ENCODE measurements at places on chromosomes 12 and 14. TPM values are rescaled to one million over a fixed set of nuclear protein-coding genes. Genes with fewer than 3 reads are reported as not detected.

- no peaks in the 10 kb centered on the region for H3K27me3 ChIP-seq
- H3K27ac ChIP-seq = no peak overlapping the region
- no peak overlapping the region for H3K4me3 ChIP-seq
- DNase-seq = no peak
- no peaks in the 10 kb centered on the region for H3K4me1 ChIP-seq
Observed at GRCh38 chr14:53871951-53872350, 84.7 kb downstream of the BMP4 start.

DNA sequence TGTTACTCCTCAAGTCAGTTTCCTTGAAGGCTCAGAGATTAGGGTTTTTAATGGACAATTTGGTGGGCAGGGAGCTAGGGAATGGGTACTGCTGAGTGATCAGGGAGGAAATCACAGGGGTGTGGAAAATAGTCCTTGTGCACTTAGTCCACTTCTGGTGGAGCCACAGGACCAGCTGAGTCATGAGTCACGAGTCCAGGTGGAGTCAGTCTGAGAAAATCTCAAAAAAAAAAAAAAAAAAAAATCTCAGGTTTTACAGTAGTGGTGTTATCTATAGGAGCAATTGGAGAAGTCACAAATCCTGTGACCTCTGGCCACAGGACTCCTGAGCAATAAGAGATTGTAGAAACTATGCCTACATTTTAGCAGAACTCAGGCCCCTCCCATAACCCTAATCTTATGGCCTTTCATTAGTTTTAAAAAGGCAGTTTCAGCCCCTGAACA, 28.2 kb upstream of the AMN1 start:
- no peaks in the 10 kb centered on the region for H3K36me3 ChIP-seq
- H3K4me1 ChIP-seq = peaks cover 19% of the 10 kb centered on the region
- no peak overlapping the region for H3K27ac ChIP-seq
- H3K27me3 ChIP-seq = no peaks in the 10 kb centered on the region
- no peak overlapping the region for H3K4me3 ChIP-seq
- no peak for DNase-seq

DNA sequence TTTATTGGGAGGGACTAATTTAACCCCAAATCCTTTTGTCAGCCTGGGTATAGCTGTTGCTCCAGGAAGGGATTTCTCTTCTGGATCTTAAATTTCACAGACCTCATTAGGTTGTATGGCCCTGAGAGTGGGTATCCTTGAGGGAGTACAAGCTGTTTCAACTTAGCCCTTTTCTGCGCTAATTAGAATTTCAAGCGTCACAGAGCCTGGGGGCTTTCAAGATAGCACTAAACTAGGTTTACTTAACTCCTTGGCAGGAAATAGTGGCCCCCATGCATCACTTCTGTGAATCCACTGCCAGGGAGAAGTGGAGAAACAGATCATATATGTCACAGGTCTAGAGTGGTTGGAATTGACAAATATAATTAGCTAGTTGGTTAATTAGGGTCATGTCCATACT, 5.9 kb upstream of the PDE1B start:
- no peak overlapping the region for H3K4me3 ChIP-seq

DNA sequence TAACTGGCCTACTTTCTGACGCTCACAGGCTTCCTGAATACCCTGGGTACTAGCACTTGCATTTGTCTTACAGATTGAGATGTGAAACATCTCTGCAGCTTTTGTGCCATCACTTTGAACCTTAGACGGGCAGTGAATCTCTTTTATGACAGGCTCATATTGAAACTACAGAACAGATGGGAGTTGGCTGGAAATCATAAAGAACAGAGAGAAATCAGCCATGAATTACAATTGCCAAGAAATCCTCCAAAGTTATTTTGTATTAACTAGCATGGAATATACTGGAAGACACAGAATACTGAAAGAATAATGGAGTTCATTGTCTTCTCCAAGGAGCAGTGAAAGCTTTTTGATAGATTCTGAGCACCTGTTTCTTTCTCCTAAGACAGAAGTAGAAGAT, 32.7 kb downstream of the MYF5 start:
- no peaks in the 10 kb centered on the region for H3K36me3 ChIP-seq
- no peak for DNase-seq
- H3K4me3 ChIP-seq = no peak overlapping the region

DNA sequence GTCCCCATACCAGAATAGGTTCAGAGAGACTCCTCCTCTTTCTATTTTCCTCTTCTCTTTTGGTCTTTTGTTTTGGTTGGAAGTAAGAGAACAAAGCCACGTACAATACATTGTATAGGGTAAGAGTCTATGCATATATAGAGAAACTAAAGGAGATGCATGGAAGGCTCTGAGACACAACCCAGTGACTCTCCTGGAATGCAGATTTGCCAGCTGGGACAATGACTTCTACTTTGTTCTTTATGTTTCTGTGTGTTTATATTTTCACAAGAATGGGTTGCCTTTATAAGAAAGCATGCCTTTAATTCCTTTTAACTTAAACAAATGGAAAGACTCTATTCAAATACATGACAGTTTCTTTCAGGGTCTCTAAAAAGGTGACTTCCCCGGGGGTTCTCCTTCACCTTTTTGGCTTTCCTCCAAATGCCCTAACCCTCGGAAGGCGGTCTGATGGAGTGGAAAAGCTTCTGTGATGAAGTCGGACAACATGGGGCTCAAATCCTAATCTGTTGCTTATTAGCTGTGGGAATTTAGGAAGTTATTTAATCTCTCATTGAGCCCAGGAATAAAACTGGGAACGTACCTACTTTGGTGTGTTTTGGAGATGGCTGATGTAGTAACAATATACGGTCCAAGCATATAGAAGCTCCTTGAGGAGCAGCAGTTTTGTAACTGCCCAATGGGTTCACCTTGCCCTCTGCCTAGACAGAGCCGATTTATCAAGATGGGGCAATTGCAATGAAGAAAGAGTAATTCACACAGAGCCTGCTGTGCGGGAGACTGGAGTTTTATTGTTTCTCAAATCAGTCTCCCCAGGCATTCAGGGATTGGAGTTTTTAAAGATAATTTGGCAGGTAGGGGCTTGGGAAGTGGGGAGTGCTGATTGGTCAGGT, 9.1 kb upstream of the SERPINA1 start:
- peak; percentile 33 for DNase-seq
- no peaks in the 10 kb centered on the region for H3K27me3 ChIP-seq
- peak overlapping the region; percentile 34 for H3K4me3 ChIP-seq
- peaks cover 20% of the 10 kb centered on the region for H3K4me1 ChIP-seq
- peak overlapping the region; percentile 59 for H3K27ac ChIP-seq
- H3K36me3 ChIP-seq = no peaks in the 10 kb centered on the region

GRCh38 chr14:88140874-88141273, 135.9 kb downstream of the GPR65 start:
- no peaks in the 10 kb centered on the region for H3K36me3 ChIP-seq
- DNase-seq = no peak
- no peaks in the 10 kb centered on the region for H3K27me3 ChIP-seq
- no peak overlapping the region for H3K4me3 ChIP-seq
- no peak overlapping the region for H3K27ac ChIP-seq

DNA sequence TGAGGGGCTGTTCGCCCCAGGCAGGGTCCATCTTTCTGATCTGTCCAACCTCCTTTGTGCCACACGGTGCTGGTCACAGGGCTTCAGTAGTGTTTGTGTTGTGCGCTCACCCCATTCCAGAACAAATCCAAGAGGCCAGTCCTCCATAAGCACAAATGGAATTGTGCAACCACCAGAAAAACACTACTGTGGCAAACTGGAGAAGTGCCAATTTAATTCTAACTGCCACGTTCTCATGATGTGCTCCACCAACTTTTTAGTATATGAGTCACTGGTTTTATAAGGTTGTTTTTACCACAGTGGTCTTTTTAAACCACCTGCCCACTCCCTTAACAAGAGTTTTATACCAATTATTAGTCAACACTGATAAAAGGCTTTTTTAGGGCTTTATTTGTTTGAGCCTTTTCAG, 380.2 kb downstream of the NAV3 start:
- H3K27me3 ChIP-seq = no peaks in the 10 kb centered on the region
- H3K4me1 ChIP-seq = peaks cover 12% of the 10 kb centered on the region
- no peak for DNase-seq
- no peaks in the 10 kb centered on the region for H3K36me3 ChIP-seq
- no peak overlapping the region for H3K27ac ChIP-seq

DNA sequence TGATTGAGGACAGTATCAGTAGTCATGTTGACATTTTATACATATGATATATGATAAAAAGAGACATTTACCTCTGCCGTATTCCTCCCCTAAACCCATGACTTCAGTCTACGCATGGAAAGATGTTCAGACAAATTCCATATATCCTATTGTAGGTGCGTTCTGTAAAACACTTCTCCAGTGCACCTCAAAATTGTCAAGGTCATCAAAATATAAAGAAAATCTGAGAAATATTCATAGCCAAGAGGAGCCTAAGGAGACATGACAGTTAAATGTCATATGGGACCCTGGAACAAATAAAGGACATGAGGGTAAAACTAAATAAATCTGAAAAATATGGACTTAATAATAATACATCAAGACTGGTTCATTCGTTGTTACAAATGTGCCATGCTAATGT, 71.5 kb downstream of the CCER1 start:
- no peaks in the 10 kb centered on the region for H3K36me3 ChIP-seq
- H3K4me3 ChIP-seq = no peak overlapping the region
- no peaks in the 10 kb centered on the region for H3K4me1 ChIP-seq

DNA sequence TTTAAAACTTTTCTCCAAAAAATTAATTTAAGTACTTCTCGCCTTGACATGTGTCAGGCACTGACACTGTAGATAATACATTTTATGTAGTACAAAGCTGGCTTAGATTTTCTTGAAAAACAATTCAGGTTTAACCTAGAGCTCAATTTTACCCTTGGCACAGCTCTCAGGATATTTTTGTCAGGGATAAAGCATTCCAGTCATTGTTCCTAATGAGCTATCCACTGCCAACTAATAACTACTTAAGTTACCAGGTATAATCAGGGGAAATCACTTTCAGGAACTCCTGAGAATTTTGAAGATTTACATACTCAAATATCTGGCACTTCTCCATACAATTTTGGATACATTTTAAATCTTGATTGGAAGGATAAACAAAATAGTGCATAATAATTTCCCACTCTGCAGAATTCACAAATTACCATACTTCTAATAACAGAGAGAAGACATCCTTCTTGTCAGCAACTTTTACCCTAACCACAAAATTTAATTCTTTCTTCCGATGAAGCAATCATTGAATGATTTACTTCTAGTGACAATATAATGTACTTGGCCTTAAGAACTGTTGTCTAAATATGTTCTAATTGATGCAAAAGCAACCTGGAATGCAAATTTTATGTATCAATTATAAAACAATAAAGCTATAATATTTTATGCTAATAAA, 4.8 kb downstream of the RASSF9 start:
- no peak overlapping the region for H3K4me3 ChIP-seq
- no peaks in the 10 kb centered on the region for H3K36me3 ChIP-seq
- H3K4me1 ChIP-seq = peaks cover 27% of the 10 kb centered on the region
- H3K27me3 ChIP-seq = no peaks in the 10 kb centered on the region
- no peak overlapping the region for H3K27ac ChIP-seq

- no peak overlapping the region for H3K4me3 ChIP-seq
- H3K27ac ChIP-seq = no peak overlapping the region
- no peak for DNase-seq
Observed at GRCh38 chr14:72550513-72550912, 343.4 kb downstream of the DPF3 start.

DNA sequence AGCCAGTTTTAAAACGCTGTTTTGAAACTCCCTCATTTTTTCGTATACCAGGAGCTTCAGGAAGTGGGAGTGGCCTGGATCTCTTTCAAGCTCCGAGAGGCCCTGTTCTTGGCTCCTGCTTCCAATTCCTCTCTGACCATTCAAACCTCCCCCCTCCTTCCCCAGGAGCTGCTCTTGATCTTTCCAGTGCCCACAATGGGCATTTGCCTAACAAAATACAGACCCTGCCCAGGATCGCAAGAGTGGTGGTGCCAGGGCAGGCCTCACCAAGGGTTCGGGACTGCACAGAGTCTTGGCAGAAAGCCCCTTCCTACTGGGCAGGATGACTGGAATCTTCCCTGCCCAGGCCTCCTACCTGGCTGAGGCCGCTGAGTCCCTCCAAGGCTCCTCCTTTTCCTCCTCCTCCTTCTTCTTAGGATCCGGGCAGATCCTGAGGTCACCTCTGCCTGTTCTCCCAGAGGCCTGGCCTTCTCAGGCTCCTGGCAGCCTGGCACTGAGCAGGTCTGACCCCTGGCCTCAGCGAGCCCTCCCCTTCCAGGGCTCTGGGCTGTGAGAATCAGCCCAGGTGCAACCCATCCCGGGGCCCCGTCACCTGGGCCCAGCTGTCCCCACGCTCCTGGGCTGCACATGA, 46.9 kb upstream of the NOS1 start:
- peak overlapping the region; percentile 35 for H3K4me3 ChIP-seq
- H3K27ac ChIP-seq = no peak overlapping the region

- no peak overlapping the region for H3K27ac ChIP-seq
- H3K36me3 ChIP-seq = no peaks in the 10 kb centered on the region
- peak; percentile 89 for DNase-seq
- H3K4me1 ChIP-seq = no peaks in the 10 kb centered on the region
Observed at GRCh38 chr14:24013654-24014514, 25.2 kb downstream of the DHRS4L2 start.

GRCh38 chr12:98750511-98750910, 105.4 kb downstream of the APAF1 start:
- peak; percentile 35 for DNase-seq
- H3K4me3 ChIP-seq = no peak overlapping the region
- peaks cover 18% of the 10 kb centered on the region for H3K27me3 ChIP-seq
- no peak overlapping the region for H3K27ac ChIP-seq

GRCh38 chr12:10716704-10717315, 6.3 kb downstream of the YBX3 start:
- H3K4me1 ChIP-seq = peaks cover 56% of the 10 kb centered on the region
- peak overlapping the region; percentile 18 for H3K27ac ChIP-seq
- peak; percentile 53 for DNase-seq
- no peaks in the 10 kb centered on the region for H3K27me3 ChIP-seq
- H3K36me3 ChIP-seq = peaks cover 38% of the 10 kb centered on the region

DNA sequence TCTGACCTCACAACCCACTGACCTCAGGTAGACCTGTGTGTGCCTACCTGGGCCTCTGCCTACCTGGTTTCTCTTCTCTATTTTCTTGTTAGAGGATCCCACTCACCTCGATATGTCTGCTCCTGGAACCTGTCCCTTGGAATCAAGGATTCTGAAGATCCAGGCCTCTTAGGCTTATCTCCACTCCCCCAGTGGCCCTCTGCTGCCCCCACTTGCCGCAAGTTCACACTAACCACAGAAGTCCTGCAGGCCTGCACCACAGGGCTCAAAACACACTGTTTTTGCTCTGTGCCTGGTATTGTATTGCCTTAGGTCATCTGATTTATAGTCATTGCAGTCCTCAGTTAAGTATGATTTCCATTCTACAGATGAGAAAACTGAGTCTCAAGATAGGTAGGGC, 15.3 kb upstream of the NRXN3 start:
- peak; percentile 61 for DNase-seq
- H3K4me1 ChIP-seq = peaks cover 6% of the 10 kb centered on the region

Gene PAH
- 1.6 TPM for total RNA-seq

Gene ADCY4
- total RNA-seq = 1.5 TPM

Gene HCAR1
- total RNA-seq = not detected

Gene C12orf60
- 1.7 TPM for total RNA-seq

Gene FAR2
- total RNA-seq = 25.9 TPM

Gene RAD9B
- total RNA-seq = not detected

Gene LAG3
- total RNA-seq = 1.0 TPM

Gene GYS2
- not detected for total RNA-seq

Gene CCDC175
- total RNA-seq = not detected
